ENCODE measurements at places on chromosomes 11 and 22.

- no peak for DNase-seq
Observed at GRCh38 chr11:111823131-111823530, 48.2 kb downstream of the ALG9 start.

- DNase-seq = no peak
Observed at GRCh38 chr22:27273436-27273835, 528.1 kb downstream of the MN1 start.

GRCh38 chr11:73406131-73406530, 29.9 kb downstream of the RELT start:
- DNase-seq = no peak

DNA sequence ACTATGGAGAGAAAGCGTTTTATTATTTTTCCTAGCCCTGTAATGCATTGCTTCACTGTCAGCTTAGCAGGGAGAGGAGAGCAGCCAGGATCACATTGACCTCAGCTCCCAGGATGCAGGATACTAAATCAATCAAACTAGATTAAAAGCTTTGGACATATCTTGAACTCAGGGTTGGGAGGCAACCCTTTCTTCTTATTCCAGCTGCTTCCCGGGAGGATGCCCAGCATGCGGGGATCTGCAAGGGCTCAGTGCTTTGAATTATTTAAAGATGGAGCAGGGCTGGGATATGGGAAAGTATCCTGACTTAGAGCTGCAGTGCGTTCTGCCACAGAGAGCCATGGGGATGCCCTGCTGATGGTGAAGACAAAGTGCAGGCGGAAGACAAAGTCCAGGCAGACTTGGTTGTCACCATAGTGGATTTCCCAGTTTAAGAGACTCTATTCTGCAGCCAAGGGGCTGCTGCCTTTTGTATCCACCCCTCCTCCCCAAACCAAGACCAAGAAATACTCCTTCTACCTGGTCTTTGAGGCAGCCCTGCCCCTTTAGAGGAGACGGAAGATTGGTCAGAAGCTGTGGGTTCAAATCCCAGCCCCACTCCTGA, 1035.0 kb downstream of the TBC1D22A start:
- DNase-seq = no peak

DNA sequence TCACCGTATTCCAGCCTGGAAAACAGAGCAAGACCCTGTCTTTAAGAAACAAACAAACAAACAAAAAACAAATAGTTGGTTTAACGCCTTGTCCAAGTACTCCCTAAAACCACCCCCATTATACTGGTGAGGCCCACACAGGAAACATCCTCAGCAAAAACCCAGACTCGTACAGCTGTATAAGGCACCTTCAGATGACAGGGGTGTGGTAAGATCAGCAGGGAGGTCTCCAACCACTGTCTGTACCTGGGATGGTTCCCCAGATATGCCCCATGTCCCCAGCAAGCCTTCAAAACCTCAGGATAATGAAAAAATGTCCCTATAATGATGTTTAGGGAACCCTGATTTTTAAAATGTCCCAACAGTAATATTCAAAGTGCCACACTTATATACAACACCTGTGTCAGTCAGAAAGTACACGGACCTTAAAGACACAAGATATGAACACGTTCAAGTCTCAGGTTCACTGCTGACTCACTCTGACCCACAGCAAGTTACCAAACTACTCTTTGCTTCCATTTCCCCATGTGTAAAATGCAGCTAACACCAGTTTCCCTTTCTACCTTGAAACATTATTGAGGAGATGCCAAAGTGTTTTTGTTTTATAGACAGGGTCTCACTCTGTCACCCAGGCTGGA, 9.3 kb downstream of the SF3A1 start:
- no peak for DNase-seq

- DNase-seq = no peak
Observed at GRCh38 chr22:45073064-45073463, 63.3 kb upstream of the PHF21B start.

GRCh38 chr11:40354121-40354520, 1105.3 kb downstream of the LRRC4C start:
- DNase-seq = no peak

DNA sequence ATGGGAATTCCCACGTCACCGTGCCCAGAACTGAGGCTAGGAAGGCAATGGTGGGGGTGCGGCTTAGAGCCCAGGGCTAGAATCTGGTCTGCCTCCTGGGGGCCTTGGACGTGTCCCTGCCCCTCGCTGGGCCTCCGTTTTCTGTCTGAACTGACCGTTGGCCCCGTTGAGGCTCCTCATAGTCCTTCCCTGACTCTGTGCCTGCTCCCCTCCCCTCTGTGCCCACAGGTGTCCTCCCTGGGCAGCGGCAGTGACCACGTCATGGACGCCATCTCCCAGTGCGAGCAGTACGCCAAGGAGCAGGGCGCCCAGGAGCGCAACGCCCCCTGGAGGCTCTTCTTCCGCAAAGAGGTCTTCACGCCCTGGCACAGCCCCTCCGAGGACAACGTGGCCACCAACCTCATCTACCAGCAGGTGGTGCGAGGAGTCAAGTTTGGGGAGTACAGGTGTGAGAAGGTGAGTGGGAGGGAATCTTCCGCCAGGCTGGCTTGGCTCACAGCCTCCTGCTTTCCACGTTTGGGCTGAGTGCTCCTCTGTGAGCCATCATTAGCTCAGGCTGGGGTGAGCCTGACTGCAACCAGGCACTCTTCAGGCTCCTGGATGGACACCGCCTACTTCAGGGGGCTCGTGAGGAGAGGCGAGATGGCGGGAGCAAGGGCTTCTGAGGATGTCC, 63.9 kb downstream of the MYO7A start:
- DNase-seq = no peak

DNA sequence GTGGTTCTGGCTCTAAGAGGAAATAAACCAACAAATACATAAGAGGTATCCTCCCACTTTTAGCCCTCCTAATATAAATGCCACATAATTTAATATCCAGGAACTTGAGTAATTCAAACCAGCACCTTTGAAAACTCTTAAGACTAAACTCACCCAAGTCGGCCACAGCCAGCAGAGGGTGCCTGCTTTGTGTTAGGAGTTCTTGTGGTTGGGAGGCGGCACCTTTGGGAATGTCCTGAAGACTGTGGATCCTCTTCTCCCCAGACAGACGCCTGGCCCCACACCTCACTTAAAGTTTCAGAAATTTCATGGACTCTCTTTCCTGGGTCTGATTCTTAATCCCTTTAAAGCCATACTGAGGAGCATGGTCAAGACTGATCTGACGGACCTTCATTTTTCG, 169.0 kb downstream of the TBC1D22A start:
- DNase-seq = no peak

DNA sequence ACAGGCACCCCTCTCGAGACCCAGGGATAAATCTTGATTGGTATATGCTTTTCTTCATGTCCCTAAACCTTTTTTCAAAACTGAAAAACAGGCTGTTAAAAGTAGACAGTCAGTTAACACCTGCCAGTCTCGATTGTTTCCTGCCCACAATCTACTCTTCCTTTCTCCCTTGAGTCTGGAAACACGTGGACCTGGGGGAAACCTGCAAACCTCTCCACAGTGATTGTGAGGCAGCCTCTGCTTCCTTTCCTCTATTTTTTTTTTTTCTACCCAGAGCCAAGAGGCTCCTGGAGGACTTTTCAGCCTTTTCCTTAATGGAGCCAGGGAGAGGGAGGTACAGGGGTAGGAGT, 69.4 kb upstream of the CLMP start:
- DNase-seq = no peak

GRCh38 chr22:39017596-39018365, 3.1 kb upstream of the APOBEC3D start:
- DNase-seq = no peak

DNA sequence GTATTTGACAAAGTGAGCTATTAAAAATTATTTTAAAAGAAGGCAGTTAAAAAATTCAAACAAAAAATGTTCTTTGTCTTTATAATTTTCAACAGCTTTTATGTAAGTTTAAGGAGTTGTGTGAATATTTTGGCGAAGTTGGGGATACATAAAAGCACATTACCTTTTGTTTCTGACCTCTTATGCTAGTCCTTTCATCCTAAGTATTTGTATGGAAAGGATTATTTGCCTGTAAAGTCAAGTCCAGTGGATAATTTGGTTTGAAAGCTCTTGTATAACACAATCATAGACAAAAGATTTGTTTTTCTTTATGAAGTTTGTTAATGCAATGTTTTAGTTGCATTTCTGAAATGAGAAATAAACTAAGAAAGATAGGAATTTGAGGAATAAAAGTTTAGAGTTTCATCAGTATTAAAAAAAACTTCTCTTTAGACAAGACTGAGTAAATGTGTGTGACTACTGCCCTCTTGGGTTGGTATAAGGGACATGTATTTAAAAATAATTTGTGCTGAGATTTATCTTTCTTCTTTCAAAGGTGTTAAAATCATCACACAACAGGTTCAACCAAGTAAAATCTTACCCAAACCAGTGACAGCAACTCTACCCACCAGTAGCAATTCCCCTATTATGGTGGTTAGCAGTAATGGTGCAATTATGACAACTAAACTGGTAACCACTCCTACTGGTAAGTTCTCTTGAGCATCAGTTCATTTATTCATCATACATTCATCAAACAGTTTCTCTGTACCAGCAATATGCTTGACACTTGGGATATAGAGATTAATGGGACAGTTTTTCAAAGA, 68.2 kb downstream of the EMSY start:
- DNase-seq = no peak

DNA sequence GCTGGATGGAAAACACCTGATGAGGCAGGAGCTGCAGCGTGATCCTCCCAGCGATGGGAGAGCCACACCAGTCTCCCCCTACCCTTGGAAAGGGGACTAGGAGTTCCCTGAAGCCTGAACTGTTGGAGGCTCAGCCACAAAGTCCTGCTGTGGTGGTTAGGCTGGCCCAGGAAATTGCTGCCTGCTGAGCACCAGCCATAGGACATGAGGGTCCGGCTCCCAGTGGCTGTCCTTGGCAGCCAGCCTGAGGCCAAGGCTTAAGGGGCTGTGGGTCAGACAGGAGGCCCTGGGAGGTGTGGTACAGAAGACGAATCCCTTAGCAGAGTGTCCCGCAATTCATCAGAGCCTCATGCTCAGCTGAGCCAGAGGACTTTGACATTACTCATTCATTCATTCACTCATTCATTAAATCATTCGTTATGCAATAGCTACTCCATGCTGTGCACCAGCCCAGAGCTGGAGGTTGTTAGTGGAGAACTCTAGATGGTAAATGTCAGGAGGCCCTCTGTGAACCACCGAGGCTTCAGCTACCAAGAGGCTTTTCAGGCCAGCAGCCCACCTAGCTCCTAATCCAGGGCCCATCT, 14.4 kb upstream of the SEC14L4 start:
- DNase-seq = no peak

DNA sequence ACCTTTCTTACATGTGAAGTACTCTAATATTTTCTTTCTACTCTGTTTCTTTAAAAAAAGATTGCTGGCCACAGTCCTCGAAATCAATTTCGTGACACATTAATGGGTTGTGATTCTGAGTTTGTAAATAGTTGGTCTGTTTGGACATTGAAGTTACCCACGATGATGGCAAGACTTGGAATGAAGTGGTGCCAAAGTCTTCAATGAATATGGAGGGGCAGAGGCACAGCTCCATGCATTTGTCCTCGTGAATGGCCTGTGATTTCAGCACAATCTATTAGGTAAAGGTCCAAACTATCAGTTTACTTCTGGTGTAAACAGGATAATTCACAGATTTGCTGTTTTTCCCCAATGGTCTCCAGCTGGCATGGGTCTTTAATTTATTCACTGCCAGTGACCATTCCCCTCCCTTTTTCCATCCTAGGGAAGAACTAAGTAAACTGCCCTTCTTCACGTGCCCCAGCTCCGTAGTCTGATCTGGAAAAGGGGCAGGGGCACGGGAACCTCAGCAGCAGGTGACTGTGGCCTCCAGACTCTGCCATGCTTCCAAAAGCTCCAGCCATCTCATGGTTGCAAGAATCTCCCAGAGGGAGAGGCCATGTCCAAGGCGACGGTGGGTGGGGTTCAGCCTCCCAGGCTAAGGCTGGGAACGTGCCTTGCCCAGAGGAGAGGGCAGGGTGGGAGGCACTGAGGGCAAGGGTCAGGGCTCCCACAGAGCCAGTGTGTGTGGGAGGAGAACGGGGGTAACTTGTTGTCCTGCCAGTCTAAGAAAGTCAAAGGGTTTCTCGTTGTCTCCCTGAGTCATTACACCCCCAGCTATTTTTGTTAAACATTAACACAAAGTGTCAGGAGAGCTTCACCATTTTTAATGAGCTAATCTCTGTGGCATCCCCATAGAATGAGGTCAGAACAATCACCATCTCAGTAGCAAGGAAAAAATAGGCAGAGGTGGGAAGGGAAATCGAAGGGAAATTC, 16.9 kb upstream of the PEX26 start:
- no peak for DNase-seq

- no peak for DNase-seq
Observed at GRCh38 chr11:108135845-108136544, 14.6 kb downstream of the ACAT1 start.

- DNase-seq = no peak
Observed at GRCh38 chr11:10627816-10628215, 59.4 kb upstream of the LYVE1 start.

DNA sequence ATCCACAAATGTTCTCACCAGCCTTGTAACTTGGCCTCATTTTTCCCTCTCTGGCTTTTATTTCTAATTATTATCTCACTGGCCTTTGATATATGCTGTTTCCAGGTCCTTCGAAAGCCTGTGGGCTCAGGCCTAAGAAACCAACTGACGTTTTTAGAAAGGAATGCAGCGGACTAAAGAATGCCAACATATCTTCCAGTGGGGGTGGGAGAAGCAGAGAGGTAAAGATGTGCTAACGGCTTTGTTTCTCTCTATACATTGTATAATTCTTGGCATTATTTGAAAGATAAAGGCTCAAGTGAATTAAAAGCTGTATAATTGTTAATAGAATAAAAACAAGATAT, 28.2 kb downstream of the OR6Q1 start:
- no peak for DNase-seq

- no peak for DNase-seq
Observed at GRCh38 chr22:31139066-31139465, 1.2 kb downstream of the PLA2G3 start.

GRCh38 chr22:47613606-47614350, 851.3 kb downstream of the TBC1D22A start:
- no peak for DNase-seq
